Left kidney (tissue), 8 donors: ENCODE measurements at places on chromosomes 7 and 10.

- peak; percentile 89 for DNase-seq
Observed at GRCh38 chr10:69318106-69318866, 40.0 kb downstream of the HK1 start.

DNA sequence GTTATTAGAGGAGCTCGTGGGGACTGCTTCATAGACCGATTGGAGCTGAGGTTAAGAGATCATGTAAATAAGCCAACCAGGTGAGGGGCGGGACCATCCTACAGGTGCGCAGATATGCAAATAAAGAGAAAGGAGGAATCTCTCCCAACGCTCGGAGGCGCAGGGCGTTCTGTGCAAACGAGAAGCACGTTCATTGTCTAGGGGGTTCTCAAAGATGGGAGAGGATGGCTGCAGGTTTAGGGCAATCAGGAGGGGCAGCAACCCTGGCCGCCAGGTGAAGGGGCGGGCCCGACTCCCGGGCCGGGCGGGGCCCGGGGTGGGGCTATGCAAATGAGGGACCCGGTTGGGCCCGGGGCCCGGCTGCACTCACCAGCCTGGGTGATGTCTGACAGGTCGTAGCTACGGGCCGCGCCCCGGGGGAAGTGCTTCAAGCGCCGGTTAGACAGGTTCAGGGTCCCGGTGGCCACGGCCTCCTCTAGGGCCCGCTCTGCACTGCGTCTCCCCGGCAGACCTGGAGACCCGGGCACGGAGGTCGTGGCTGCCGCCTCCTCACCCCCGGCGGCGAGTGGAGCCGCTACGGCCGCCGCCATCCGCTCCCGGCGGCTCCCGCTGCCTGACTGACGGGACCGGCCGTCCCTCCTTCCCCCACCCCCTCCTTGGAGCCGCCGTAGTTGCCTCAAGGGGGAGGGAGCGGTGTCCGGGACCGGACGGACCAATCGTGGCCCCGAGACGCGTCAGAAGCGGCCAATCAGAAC lies at the start of gene LRCH4:
TSS of gene LRCH4 (minus strand) at position 619 of the 755 bp plus-strand sequence. CDS start at position 590, 29 bp downstream.
- no peak for DNase-seq

DNA sequence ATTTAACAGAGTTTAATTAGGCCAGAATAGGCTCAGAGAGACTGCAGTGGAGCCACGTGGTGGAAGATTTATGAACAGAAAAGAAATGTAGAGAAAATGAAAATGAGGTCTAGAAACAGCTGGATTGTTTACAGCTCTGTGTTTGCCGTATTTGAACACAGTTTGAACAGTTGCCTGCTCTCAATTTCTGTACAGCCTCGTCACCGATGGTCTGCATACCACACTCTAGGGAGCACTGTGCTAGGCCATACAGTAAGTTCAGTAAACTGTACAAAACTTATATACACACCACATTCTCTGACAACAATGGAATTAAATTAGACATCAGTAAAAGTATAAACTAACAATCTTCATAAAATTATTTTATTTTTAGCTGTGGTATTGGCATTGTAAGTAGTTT lies 11.1 kb upstream of the CYP2E1 start:
- no peak for DNase-seq

DNA sequence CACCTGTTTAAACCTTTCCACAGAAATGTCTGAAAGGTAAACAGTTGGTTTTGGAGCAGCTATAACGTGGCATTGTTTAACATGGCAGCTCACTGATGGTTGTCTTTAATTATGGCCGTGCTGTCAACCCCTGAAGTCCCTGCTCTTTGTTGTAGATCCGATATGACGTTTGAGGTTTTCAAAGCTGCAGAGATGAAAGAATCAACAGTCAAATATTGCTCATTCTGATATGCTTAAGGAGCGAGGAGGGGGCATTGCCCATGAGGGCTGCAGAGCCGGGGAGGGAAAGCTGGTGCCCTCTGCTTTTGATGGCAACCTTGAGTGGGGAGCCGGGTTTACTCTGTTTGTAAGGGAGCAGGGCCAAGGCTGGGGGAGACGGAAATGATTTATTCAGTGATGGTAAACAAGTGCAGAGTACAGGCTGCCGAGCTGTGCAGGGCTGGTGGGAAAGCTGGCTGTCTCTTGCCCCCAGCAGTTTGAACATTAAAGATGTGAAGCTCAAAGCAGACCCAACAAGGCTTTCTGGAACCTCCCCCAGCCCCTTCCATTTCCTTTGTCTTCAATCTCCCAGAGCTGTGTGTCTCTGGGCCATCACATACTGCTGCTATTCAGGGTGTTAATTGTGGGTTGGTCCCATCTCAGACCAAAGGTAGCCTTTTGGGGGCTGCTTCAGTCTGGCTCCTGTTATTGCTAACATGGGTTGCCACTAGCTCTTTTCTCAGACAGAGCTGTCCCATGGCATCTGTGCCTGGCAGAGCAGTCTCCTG lies 345.5 kb downstream of the LRMDA start:
- no peak for DNase-seq

GRCh38 chr10:34739915-34740314 lies 75.2 kb downstream of the PARD3 start:
- peak; percentile 91 for DNase-seq

GRCh38 chr7:98777051-98777450 lies 92.8 kb downstream of the TMEM130 start:
- no peak for DNase-seq

- peak; percentile 81 for DNase-seq
Observed at GRCh38 chr10:80196270-80196949, 8.9 kb downstream of the ANXA11 start.

GRCh38 chr10:123991611-123992570 lies 100.3 kb upstream of the CPXM2 start:
- no peak for DNase-seq

DNA sequence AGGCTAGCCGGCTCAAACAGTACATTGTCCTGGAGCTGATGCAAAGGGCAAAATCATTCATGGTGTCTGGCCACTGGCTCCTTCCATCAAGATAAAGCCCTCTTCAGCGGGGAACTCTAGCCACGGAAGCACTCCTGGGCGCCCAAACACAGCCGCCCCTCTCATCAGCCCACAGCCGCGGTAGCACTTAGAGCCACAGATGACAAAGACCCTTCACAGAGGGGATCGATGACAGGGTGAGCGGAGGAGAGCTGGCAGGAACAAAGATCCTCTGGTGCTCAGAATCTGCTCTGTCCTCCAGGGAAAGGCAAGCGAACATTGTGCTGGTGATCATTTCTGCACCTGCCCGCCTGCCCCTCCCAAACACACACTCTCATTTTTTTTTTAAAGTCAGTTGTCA lies 222.2 kb upstream of the NRP1 start:
- no peak for DNase-seq

- no peak for DNase-seq
Observed at GRCh38 chr10:29865700-29866355, 193.6 kb downstream of the JCAD start.

- DNase-seq = no peak
Observed at GRCh38 chr7:100024020-100024619, 8.7 kb downstream of the ZKSCAN1 start.

GRCh38 chr7:38300175-38300574 lies 26.7 kb upstream of the TARP start:
- no peak for DNase-seq

DNA sequence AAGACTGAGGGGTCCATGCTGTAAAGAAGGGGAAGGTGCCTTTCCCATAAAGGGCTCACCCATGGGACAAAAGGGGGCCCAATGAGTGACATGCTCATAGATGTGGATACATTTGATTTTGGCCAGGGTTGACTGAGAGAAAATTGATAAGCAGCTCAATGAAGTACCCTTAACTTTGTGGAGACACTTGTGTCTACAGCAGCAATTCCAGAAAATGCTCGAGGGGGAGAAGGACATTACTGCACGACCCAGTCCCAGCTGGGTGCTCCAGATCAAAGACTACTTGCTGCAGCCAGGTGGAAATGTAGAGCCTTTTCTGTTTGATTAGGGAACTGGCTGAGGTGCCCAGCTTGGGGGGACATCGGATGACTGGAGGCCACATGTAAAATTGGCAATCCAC lies 22.2 kb upstream of the ADAMTS14 start:
- no peak for DNase-seq

GRCh38 chr7:39557222-39557621 lies 9.0 kb upstream of the YAE1 start:
- no peak for DNase-seq

DNA sequence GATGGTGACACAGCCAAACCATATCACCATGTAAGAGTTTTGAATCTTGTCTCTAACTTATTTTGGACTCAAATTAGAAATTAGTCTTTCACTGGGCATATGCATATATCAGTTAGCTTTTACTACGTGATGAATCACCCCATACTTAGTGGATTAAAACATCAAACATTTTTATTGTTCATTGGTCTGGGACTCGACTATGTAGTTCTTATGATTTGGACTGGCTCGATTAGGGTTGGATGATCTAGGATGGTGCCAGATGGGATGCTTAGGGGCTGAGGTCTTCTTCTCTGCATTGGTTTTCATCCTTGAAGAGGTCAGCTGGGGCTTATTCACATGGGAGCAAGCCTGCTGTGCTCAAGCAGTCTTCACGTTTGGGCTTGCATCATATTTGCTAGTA lies 264.9 kb downstream of the EXOC4 start:
- DNase-seq = no peak

- DNase-seq = no peak
Observed at GRCh38 chr7:141397236-141398163, 153.7 kb upstream of the AGK start.

DNA sequence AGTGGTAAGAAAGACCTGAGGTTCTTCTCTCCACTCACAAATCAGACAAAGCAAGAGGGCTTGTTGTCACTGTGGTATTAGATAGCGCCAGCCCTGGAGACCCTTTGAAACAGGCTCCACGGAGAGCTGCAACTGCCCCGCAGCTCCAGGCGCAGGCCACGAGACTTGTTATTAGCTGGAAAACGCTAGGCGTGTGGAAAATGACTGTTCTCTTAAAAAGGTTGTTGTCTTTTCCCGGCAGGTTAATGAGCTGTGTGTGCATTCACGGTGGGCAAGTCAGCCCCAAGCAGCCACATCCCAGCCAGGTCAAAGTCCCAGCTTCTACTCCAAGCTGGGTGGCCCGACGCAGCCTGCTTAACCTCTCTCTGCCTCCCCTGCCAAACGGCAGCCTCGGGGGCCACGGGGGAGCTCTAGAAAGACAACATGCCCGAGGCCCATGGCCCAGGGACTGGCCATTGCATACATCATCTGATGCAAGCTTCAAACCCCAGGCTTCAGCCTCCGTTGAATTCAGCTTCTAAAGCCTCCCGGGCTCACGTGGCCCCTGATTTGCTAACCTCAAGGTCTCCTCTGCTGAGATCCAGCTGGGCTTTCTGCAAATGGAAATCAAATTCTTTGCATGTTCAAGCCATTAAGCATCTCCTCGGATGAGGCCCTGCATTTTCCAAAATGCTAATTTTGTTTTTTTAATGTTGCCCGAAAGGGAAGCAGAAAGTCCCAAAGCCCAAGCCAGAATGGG lies 61.3 kb upstream of the DNAAF5 start:
- DNase-seq = peak; percentile 51

GRCh38 chr10:103145860-103146466 lies 47.1 kb downstream of the NT5C2 start:
- peak; percentile 25 for DNase-seq

GRCh38 chr10:93680412-93681047 lies 21.9 kb downstream of the FRA10AC1 start:
- DNase-seq = peak; percentile 48

DNA sequence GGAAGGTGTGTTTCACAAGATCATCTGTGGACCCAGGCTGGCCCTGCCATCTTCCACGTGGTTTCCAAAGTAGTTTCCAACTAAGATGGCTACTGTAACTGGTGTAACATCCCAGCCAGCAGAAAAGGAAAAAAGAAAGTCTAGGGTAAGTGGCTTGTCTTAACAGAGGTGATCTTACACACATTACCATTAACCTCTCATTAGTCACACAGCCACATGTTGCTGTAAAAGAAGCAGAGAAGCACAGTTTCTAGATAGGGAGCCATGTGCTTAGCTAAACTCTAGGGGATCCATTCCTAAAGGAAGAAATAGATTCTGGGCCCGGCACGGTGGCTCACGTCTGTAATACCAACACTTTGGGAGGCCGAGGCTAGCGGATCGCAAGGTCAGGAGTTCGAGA lies 54.3 kb downstream of the ZNF438 start:
- no peak for DNase-seq

DNA sequence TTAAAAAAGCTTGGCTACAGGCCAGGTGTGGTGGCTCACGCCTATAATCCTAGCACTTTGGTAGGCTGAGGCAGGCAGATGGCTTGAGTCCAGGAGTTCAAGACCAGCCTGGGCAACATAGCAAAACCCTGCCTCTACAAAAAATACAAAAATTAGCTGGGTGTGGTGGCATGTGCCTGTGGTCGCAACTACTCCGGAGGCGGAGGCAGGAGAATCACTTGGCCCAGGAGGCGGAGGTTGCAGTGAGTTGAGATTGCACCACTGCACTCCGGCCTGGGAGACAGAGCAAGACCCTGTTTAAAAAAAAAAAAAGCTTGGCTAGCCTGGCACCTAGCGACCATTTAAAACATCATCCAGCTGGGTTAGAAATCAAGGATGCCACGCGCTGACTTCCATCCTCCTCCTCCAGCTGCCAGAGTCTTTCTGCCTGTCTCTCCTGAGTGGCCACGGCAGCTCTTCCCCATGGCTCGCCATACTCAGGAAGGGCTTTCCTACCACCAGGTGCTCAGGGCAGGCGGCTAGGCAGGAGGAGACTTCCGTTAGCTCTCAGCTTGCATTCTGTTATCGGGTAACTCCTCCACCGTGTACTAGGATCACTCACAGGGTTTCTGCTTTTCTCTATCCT lies 45.0 kb downstream of the DENND2A start:
- DNase-seq = no peak

GRCh38 chr10:90435296-90435695 lies 422.5 kb downstream of the HTR7 start:
- no peak for DNase-seq

- peak; percentile 12 for DNase-seq
Observed at GRCh38 chr10:127577376-127578258, 28.5 kb downstream of the NPS start.

DNA sequence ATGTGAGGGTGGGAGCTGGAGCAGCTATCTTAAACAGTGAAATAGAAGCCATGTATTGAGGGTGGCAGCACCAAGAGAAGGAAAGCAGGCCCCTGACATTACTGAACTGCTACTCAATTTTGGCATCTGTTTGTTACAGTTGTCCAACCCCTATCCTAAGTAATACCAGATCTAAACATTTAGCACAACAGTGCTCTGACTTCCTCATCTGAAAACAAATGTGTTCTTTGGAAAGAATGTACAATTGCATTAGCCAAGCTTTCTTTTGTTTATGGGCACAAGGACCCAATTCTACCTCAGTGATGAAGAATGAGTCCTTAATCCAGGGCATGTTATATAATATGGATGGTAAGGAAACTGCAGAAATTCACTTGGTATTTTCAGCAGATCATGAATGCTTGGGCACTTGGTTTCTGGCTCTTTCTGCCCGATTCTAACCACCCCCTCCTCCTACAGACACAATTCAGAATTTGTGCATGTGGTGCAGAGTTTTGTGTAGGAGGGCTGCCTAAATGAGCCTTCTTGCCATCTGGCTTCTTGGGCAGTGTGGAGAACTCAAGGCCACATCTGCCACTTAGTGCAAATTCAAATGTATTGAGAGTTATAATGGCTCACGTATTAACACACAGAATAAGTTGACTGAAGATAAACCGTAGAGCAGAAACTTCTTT lies 36.9 kb upstream of the KMT2E start:
- no peak for DNase-seq

GRCh38 chr7:116159711-116160110 lies 50.6 kb upstream of the TES start:
- DNase-seq = no peak
